Glutamatergic neuron (in vitro differentiated cells): ENCODE measurements at places on chromosomes 4 and X.

GRCh38 chr4:16085822-16086221 lies 2.0 kb upstream of the PROM1 start:
- no peak for DNase-seq

DNA sequence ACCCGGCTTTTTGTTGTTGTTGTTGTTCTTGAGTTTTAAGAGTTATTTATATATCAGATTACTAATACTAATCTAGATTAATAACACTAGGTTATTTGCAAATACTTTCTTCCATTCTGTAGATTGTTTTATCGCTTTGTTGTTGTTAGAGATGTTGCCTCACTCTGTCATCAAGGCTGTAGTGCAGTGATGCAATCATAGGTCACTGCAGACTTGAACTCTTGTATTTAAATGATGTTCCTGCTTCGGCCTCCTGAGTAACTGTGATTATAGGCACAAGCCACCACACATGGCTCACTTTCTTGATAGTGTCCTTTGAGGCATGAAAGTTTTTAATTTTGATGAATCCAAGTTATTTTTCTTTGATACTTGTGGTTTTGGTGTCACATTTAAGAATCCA lies 129.0 kb downstream of the VSIG4 start:
- no peak for DNase-seq

GRCh38 chrX:66602381-66602938 lies 36.4 kb downstream of the EDA2R start:
- no peak for DNase-seq

- DNase-seq = no peak
These were observed 11.8 kb downstream of the ANOS1 start for GRCh38 chrX:8720136-8720535.

DNA sequence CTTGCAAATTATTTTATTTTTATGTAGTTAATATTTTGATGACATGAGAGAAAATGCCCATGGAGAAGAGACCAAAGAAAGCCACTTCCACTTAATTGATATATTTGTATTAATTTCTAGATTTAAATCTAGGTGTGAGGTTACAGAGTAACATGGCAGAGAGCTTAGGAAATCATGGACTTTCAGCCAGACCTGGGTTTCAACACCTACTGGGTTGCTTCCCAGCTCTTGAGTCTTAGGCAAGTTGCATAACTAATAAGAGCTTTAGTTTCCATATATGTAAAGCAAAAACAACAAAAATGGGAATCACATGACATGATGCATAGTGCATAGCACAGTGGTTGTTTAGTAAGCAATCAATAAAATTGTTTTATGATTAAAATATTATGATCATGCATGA lies 413.3 kb downstream of the CCSER1 start:
- DNase-seq = no peak

DNA sequence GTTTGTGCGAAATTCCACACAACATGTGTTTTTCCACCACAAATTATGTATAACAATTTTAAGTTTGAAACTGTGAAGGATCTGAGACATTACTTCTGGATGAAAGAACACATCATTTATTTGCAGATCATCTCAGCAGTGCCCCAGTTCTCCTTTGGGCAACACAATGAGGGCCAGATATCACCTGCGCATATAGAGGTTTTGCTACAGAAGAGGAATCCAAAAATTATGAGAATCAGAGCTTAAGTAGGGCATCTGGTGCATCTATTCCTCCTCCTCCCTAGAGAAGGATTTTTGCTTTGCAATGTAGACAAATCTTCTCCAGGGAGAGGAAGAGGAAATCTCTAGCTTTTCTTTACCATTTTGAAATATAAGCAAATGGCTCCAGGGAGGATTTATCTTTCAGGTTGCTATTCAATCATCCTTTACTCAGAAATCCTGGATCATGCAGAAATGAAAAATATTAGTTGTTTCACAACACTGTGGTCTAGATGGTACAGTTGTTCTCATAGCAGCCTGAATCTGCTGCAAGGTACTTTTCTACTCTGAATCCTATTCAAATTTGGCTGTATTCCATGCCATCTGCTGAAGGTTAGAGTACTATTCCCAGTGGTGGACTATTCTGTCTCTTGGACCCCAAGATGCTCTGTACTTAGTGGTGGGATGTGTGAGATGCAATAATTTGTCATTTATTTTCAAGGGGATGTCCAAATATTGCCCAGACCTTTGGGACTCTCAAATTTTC lies 132.1 kb downstream of the SNCA start:
- no peak for DNase-seq

DNA sequence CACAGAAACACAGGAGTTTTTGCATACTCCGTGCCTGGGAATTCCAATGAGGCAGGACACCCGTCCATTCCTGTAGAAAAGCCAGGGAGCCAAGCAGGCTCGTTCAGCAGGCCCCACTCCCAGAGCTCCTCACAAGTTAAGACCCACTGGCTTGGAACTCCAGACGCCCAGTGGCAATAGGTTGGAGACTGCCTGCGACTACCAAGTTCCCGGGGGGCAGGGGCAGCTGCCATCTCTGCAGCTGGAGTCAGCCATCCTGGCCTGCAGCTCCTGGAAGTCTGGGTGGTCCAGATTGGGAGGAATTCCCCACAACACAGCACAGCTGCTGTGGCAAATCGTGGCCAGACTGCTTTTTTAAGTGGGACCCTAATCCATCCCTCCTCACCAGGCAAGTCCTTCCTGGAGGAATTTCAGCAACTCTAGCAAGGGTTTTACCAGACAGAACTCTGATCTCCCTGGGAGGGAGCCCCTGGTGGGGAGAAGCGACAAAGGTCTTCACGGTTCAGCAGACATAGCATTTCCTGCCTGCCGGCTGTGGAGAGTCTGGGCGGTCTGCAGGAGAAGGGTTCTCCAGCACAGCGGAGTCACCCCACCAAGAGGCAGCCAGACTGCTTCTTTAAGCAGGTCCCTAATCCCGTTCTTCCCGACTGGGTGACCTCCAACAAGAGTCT lies 231.9 kb downstream of the STPG2 start:
- no peak for DNase-seq

DNA sequence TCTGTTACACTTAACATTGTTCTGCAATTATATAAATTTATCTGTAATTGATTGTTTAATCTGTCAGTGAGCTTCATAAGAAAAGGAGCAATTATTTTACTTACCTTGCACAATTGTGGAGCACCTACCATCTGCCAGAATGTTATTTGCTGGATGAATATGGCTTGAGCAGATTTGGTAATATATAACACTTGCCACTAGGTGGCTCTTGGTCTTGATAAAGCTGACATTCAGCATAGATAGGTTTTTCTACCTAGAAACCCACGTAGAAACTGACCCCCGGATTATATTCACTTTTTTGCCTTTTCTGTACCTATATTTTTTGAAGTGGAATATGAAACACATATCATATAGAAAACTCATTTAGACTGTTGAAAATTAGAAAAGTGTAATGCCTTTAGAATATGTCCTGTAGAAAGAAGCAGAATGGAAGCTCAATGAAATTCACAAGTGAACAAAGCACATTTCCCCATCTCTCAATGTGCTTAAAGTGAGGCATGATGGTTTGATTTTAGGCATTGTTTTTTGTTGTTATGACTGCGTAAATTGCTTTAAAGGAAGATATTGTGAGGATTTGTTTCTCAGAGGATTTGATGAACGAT lies 9.5 kb downstream of the RBPJ start:
- no peak for DNase-seq

DNA sequence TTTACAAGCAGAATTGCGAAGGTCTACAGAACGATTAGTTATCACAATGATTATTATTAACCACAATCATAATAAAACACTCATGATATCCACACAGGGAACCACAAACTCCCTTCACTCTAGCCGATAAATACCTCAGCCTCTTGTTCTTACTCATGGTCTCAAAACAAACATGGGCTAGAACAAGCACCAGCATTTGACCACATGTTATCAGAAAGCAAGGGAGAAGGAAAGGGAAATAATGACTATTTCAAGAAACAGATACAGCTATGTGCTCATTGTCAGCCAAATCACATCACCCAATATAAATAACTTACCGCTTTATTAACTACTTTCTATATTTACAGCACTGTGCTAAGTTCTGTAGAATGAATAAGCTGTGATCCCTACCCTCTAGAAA lies 663.2 kb upstream of the HTR2C start:
- no peak for DNase-seq

GRCh38 chrX:106976416-106976815 lies 23.6 kb downstream of the MORC4 start:
- DNase-seq = no peak

GRCh38 chr4:2910409-2910808 lies 52.8 kb downstream of the NOP14 start:
- no peak for DNase-seq

DNA sequence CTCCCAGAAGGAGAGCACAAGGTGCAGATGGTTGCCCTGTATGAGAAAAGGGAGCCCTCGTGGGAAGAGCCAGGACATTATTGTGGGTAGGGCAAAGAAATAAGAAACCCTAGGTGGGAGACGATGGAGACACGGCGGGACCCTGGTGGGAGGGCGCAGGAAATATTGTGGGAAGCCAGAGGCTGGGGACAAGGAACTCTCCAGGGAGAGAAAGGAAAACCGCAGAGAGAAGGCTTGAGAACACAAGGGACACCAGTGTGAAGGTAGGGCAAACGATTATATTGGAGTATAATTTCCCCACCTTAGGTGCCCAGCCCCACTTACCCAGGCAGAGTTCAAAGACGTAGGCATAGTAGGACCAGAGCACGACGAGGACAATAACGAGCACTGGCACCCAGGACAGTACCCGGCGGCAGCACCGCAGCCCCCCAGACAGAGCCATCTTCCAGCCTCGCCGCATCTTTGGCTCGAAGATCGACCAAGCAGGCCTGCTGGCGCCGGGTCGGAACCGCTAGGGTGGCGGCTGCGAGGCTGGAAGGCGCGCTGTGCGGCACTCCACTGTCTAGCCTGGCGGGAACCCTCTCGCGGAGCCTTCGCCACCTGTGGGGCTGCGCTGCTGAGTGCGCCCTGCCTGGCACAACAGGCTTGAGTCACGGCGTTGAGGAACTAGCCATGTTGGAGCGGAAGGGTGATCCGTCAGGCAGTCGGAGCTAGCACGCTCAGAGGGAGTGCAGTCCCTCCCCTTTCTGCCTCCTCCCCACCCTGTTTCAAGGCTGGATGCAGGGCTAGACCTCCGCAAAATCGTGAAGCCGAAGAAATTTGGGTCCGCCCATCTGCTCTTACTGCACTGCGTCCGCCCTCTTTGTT lies at the start of gene ZDHHC15:
TSS of gene ZDHHC15 (minus strand) at position 473 of the 867 bp plus-strand sequence. CDS start at position 460, 13 bp downstream.
- DNase-seq = peak; percentile 79

DNA sequence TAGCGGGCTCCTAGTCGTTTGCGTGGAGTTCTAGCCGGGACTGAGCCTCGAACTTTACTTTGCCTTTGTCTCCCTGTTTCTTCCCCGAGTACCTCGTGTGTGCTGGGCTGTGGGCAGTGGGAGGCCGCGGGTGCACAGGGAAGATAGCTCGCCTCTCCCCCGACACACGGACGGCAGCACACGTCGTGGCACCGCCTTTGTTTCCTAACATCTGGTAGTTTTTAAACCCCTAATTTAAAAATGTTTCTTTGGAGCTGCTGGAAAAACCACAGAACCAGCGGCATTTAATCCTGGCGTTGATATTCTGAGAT lies 866 bp downstream of the RBM46 start:
- no peak for DNase-seq

GRCh38 chr4:47990145-47990544 lies 26.3 kb downstream of the CNGA1 start:
- no peak for DNase-seq

DNA sequence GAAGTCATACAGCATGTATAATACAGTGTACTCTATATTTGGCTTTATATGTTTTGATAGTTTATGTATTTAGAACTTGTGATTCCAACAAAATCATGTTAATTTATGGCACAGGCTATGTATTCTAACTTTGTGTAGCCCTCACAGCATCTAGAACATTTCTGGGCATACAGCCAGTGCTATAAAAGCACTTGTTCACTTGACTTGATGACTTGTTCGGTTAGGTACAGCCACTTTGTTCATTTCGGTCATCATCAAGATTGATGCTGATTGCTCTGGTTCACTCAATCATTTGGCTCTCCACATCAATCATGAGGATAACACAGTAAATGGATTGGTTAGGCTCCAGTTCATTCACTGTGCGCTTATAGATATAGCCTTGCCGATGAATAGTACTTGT lies 97.6 kb upstream of the IRS4 start:
- no peak for DNase-seq

GRCh38 chr4:40685300-40685699 lies 55.6 kb upstream of the RBM47 start:
- no peak for DNase-seq

- DNase-seq = no peak
These were observed 44.5 kb downstream of the MAGEB16 start for GRCh38 chrX:35842674-35843073.

DNA sequence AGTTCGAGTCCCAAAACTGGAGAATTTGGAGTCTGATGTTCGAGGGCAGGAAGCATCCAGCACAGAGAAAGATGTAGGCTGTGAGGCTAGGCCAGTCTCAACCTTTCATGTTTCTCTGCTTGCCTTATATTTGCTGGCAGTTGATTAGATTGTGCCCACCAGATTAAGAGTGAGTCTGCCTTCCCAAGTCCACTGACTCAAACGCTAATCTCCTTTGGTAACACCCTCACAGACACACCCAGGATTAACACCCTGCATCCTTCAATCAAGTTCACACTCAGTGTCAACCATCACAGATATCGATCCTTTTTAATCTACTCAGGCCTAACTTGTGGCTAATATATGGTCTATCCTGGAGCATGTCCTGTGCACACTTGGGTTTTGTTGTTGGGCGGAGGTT lies 18.0 kb upstream of the MAEA start:
- no peak for DNase-seq

DNA sequence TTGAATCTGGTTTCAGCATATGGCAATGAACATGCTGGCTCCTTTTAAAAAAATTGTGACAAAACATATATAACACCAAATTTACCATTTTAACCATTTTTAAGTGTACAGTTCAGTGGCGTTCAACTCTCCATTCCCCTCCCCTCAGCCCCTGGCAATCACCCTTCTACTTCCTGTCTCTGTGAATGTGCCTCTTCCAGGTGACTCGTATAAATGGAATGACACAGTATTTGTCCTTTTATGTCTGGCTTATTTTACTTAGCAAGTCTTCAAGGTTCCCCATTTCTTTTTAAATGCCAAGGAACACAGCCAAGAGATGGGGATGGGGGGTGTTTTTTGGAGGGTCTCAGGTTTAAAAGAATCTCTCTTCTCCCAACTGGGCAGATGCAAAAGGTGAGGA lies 35.4 kb upstream of the BCLAF3 start:
- no peak for DNase-seq

DNA sequence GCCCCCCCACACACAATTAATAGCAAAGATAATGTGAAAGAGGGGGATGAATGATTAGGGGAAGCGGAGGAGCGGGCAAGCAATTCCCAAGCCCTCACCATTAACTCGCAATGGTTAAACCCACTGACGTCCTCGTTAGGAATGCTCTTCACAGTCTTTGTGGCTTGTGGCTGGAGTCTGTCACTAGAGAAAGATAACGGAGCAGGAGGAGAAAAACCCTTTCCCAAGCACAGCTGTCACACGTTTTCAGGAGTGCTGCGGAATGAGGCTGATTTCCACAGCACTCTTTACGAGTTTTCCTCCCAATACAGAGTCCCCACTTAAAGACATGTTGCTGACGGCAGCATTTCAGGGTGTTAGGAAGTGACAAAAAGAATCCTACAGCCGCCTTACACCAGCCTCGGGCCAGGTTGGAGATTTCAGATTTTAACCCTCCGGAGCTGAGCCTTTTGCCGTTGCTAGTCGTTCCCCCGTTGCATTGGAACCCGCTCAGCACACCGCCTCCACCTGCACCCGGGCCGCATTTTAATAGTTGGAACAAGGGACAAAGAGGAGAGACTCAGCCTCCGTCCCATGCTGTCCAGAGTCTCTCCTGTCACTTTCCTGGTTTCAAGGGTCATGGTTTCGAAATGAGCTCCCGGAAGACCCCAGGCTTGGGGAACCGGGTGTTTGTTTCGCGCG lies 92.2 kb downstream of the GEMIN8 start:
- no peak for DNase-seq

- peak; percentile 83 for DNase-seq
These were observed at the start of gene USP46 for GRCh38 chr4:52659001-52659721. Gene USP46, minus strand, starts transcription at chr4:52659301. Its CDS starts 151 bp downstream, at chr4:52659150.
